ENCODE measurements at places on chromosomes 5 and 9. TPM values are rescaled to one million over a fixed set of nuclear protein-coding genes. Genes with fewer than 3 reads are reported as not detected.

The BTNL9 gene
- total RNA-seq = 7.0 TPM

The MRPL22 gene
- 17.2 TPM for total RNA-seq

The FXN gene
- total RNA-seq = 3.9 TPM

The ROR2 gene
- 28.2 TPM for total RNA-seq

The AQP3 gene
- total RNA-seq = 27.1 TPM

The ALDH1A1 gene
- total RNA-seq = 67.9 TPM

The PLPP7 gene
- 4.1 TPM for total RNA-seq

GRCh38 chr9:121424024-121424432, 54.0 kb upstream of the STOM start:
- DNase-seq = no peak

GRCh38 chr5:54294097-54294667, 16.2 kb downstream of the ARL15 start:
- DNase-seq = no peak

DNA sequence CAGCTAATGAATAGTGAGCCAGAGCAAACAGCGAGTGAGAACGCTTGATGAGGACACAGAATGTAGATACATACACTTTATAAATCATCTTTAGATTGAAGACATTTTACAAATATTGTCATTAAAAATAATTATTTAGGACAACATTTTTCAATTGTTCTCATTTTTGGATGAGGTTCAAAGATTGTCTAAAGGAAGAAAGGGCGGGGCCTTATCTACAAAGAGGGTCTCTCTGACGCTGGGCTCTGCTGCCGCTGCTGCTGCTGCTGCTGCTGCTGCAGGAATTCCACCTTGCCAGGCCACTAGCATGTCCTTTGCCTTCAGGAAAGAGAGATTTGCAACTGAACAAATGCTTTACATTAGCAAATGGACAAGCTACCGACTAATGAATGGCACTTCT, 220.7 kb upstream of the TMEM161B start:
- no peak for DNase-seq

- DNase-seq = no peak
Observed at GRCh38 chr9:98851730-98852459, 44.4 kb downstream of the GALNT12 start.

DNA sequence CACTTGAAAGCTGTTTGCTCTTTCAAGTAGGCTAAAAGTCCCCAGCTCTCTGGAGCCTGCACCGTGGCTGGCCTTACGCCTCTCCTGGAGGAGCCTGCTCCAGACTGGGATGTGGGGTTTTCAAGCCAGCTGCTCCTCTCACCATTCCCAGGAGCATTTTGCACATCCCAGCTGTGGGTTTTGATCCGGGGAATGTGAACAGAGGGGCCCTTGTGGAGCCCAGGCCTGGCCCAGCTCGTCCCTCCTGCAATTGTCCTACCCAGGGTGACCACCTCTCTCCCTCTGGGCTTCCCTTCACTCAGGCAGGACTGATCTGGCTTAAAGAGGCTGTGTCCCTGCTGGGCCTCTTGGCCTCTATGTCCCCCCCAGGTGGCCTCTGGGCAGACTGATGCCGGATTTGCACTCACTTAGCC, 32.5 kb upstream of the TIFAB start:
- no peak for DNase-seq

GRCh38 chr5:10719965-10720364, 41.1 kb downstream of the DAP start:
- no peak for DNase-seq

- no peak for DNase-seq
Observed at GRCh38 chr5:9249231-9249630, 296.6 kb downstream of the SEMA5A start.

DNA sequence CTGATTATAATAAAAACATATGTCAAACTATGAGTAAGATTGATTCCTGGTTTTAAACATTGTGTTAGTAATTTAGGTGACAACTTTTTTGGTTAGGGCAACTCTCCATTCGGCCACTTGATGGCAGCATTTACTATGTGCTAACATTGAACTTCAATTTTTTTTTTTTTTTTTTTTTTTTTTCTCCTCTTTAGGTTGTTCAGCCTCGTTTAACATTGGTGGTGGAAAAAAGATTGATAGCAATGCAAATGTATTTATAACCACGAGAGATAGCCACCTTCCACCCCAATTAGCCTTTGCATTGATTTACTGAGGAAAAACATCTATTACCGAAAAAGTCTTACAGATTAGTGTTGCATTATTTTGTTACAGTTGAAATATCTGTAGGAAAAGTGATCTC, 159.1 kb downstream of the CSNK1G3 start:
- DNase-seq = no peak

DNA sequence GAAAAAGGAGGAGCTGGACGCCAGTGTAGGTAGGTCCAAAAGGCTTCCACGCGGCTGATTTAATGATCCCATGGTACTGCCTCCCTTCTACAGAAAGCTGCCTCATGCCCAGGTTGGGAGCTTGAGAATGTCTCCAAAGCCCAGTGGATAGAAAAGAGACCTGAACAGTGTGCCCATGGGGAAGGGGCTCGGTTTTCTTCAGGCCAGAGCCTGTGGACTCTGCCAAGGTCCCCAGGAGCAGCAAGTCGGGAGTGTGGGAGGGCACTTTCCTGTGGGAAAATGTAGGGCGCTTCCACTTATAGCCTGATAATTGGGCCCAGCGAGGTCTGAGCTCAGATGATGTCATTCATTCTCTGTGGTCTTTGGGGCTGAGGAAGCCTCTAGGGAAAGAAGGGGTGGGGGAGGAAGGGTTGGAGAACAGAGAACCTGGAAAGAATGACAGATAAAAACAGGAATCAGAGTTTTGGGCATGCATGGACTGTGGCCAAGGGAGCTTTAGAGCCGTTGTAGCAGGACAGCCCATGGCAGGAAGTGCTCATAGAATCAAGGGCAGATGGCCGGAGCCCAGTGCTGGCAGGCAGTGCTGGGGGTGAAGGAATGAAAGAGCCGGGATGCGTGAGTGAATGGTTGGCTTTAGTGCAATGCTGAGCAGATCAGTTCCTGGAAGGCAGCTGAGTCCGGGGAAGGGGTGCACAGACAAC, 42.5 kb upstream of the SH3PXD2B start:
- DNase-seq = no peak

GRCh38 chr9:69254223-69254622, 70.8 kb upstream of the ENTREP1 start:
- no peak for DNase-seq

DNA sequence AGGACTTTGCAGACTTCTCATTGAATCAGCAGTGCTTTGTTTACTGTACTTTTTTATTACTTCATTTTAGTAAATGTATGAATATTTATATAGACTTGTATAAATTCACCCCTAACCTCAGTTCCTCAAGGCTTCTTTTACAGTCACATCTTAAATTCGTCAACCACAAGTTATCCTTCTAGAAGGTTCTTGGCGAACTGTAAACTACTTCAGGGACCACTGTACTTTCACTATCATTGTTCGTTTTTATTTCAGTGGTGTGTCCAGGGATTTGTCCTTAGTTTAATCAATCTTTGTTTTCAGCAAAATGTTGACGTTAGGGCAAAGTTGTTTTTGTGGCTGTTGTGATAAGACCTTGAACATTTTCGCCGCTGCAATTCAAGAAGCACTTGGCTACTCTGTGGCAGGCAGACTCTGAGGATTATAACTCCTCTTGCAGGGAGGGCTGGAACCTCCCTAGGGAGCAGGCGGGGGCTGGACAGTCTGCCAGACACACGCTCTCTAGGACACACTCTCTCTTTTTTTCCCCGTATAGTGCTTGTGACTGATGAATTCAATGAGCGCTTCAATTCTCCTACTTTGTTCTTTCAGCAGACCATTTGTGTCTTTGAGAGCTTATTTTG, 252.8 kb downstream of the FBXL7 start:
- DNase-seq = no peak

GRCh38 chr9:34802916-34803315, 93.0 kb upstream of the CCL21 start:
- no peak for DNase-seq

GRCh38 chr5:124235576-124235975, 510.9 kb downstream of the ZNF608 start:
- no peak for DNase-seq

GRCh38 chr5:114447084-114447773, 85.4 kb downstream of the KCNN2 start:
- DNase-seq = no peak

Data from urinary bladder (tissue), 4 donors.